ENCODE measurements at places on chromosomes 2 and 18.

GRCh38 chr2:193523662-193524061 is 1328.9 kb upstream of the TMEFF2 start:
- DNase-seq: no peak

- no peak for DNase-seq
Observed at GRCh38 chr18:63306819-63307550, 12.6 kb downstream of the BCL2 start.

DNA sequence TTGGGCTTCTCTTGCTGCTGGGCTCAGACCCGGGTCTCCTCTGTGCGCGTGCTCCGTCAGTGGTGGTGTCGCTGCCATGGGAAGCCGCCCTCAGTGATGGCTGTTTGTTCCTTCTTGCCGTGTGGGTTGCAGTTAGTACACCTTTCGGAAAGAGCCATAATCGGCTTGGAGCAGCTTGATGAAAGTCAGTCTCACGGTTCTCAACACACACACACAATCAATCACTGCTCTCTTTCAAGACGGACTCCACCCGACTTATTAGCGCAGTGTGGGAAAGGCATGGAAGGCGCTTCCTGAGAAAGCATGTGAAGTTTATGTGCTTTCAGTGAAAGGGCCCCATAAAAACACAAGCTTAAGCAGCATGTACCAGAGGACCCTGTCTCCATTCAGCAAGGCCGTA is 64.1 kb downstream of the SOX11 start:
- no peak for DNase-seq

GRCh38 chr18:8705961-8706790 is 820 bp downstream of the MTCL1 start:
- no peak for DNase-seq

DNA sequence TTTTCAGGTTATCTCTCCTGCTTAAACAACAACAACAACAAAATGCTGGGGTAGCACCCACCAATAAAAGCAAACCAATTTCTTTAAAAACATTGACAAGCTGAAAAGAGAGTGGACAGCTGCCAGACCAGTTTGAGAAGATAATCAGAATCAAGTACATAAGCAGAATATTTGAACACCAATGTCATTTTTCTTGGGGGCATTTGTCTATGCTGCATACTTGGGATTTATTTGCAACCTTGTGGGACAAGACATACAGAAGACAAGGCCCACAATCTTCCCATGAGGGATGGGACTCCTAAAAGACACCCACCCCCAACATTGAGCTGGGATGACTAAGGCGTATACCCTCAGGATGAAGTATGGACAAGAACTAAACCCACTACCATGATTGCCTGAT is 62.2 kb upstream of the NXPH2 start:
- no peak for DNase-seq

DNA sequence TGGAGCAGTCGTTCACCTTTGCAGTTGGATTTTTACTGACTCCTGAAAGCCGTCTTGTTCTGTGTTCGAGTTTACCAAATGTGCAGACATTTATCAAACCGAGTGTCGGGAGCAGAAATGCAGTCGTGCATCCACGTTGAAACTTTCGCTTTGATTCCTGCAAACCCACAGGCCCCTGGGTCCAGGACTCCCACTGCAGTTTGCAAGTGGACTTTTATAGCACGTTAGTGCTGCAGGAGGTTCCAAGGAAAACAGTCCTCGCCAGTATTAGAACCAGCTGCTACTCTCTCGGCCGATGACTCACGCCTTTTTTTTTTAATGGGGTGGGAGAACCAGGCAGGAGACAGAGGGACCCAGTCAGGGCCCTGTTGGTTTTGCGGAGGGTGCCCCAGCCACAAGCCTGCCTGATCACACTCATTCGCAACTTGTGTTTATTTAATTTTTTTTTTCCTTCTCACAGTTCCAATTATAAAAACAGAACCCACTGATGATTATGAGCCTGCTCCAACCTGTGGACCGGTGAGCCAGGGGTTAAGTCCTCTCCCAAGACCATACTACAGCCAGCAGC is 90.1 kb downstream of the NFATC1 start:
- DNase-seq: no peak

DNA sequence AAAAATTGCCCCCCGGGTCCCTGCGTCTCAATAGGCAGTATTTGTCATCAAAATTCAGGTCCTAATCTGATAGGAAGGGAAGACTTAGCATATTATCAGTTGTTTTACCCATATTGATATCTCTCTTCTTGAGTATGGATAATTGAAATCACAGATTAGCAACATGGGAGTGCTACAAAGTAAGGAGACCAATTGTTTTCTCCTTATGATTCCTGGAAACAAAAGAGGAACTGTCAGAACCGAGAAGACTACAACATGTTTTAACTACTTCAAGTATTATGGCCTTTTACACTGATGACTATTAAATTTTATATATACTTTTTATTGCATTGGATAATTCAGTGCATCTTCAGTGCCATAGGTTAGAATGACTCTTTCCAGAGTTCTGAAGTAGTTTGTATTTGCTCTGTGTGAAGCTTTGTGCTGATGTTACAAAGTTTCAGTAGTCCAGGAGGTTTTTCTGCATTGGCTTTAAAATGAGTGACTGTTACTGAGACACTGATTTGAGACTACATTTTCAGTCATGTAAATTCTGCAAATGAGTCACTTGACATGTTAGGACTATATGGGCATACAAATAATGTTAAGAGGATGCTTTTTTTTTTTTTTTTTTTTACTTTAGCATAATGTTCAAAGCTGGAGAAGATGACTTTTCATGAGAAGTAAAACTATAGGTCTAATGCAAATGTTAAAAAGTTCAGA is 19.7 kb upstream of the TLK1 start:
- DNase-seq: no peak

DNA sequence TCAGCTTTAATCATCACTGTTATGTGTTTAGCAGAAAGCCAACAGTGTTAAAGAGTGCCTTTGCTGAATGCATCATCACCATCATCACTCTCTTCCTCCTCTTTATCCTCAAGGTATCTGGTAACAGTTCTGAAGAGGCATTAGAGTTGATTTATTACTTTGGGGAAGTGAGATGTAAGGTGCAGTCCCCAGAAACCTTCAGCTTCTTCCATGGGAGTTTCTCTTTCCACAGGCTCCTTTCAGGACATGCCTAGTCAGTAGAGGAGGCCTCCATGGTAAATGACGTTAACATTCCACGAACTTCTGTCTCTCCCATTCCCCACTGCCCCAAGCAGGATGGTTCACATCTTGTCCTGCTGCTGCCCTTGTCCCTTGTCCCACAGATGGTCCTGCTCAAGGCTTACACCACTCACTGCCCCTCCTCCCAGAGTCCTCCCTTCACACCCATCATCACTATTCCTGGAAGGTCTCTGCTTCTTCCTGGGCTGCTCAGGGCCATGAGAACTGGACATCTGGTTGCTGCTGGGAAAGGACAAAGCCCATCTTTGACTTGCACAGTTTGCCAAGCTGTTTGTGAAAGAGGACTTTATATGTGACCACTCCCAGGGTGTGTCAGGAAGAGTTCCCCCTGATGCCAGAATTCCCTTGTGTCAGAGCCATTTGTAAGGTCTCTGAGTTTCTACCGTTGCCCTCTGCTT is 5.3 kb upstream of the REG1A start:
- DNase-seq: no peak

- no peak for DNase-seq
Observed at GRCh38 chr2:113174376-113174750, 592 bp downstream of the PSD4 start.

- DNase-seq: no peak
Observed at GRCh38 chr2:100470898-100471514, 724 bp downstream of the NMS start.

GRCh38 chr2:128640166-128640844 is 321.6 kb upstream of the HS6ST1 start:
- DNase-seq: no peak

DNA sequence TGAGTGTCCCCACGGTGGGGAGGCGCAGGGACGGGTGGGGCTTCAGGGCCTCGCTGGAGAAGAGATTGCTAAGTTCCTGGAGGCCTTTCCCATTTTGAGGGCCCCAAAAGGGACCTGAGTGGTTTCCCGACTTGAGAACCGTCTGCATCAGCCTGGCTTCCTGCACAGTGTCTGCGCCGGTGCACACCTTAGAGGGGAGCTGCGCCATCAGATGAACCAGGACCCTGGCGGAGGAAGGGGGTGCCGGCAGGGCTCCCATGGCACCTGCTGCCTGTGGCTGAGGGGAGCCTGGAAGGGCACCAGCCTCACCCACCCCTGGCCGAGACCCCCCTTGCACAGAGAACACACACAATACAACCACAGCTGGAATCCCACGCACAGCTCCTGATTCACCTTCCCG is 465.1 kb upstream of the MYT1L start:
- no peak for DNase-seq

- DNase-seq: no peak
Observed at GRCh38 chr2:42932271-42933151, 140.1 kb upstream of the HAAO start.

DNA sequence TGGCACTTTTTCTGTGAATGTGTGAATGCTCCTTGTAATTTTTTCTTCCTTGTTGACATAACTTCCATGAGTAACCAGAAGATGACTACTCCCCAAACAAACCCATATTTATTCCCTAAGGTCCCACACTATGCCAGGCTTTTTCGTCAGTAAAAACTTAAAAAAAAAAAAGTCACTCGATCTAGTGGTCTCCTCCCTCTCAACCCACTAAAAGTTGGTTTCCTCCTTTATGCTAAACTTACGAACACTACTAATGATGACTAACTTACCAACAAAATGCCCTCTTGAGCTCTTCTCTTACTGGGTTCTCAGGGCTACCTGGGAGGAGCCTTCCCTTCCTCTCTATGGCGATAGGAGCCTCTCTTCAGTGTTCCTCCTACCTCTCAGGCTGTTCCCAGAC is 18.2 kb downstream of the ACVR1 start:
- no peak for DNase-seq

GRCh38 chr2:176099728-176100546 is at the start of gene HOXD12:
HOXD12 (plus strand) TSS chr2:176099795; CDS start chr2:176099802, 7 bp downstream.
- DNase-seq: no peak

DNA sequence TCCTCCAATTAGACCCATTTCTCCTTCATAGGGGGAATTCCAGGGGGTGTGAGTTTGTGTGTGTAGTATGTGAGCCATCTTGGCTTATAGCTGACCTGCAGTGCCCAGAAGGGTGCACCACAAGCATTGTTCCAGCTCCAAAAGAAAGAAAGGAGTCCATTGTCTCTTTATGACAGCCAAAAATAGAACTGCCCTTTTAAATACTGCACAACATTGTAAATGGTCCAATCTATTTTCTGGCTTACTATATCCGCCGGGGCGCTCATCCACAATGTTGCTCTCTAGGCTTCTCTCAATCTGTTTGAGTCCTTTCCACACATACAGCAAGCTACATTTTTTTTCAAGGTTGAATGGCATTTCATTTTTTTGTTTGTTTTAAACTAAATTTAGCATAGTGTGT is 517.5 kb downstream of the STK39 start:
- no peak for DNase-seq

DNA sequence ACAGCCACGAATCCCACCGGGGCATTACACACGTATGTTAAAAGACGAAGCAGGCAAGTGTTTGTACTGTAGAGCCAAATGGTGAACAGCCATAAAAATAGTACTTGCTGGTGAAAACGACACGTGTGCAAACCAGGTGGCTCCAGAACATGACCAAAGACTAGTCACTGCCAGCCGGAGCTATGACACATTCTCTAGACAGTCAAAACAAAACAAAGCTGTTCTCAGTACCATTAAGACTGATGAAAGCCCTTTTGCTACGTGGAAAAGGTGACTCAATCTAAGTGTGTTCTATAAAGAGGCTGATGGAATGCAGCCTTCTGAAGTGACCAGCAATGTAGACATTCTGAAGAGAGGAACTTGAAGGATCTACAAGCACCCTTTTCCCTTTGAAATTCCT is 367.7 kb upstream of the NETO1 start:
- no peak for DNase-seq
